ENCODE measurements at places on chromosomes 2 and 18.

- no peaks in the 10 kb centered on the region for H3K27me3 ChIP-seq
- no peak overlapping the region for H3K4me3 ChIP-seq
- no peaks in the 10 kb centered on the region for H3K36me3 ChIP-seq
- DNase-seq = no peak
These were observed 230.4 kb downstream of the KLHL29 start for GRCh38 chr2:23615216-23616020.

DNA sequence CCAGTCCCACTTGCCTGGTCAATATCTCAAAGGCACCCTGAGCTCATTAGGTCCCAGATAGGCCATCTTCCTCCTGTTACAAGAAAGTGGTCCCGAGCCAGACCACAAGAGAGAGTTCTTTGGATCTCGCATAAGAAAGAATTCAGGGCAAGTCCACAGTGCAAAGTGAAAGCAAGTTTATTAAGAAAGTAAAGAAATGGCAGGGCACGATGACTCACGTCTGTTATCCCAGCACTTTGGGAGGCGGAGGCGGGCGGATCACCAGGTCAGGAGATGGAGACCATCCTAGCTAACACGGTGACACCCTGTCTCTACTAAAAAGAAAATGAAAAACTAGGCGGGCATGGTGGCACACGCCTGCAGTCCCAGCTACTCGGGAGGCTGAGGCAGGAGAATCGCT lies 10.8 kb upstream of the SMAD7 start:
- H3K27ac ChIP-seq = no peak overlapping the region
- H3K27me3 ChIP-seq = no peaks in the 10 kb centered on the region
- no peak for DNase-seq
- H3K36me3 ChIP-seq = no peaks in the 10 kb centered on the region

DNA sequence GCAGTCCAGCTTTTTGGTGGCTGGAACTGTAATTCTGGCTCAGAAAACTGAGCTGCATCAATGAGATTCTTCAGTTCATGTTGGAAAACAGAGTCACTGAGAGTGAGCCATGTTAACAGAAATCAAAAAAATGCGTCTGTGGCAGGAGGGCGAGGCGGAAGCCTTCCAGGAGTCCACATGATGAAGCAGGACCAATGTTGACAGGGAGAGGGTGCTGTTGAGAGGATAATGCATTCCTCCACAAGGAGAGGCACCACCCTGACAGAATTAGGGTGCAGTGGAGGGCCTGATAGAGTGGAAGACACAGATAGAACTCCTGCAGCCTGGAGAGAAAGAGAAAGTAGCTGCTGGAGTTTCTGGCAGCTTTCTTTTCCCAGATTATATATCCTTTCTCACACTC lies 111.5 kb downstream of the MGAT5 start:
- H3K27me3 ChIP-seq = no peaks in the 10 kb centered on the region
- DNase-seq = no peak
- H3K4me3 ChIP-seq = no peak overlapping the region
- peaks cover 21% of the 10 kb centered on the region for H3K4me1 ChIP-seq
- peaks cover 7% of the 10 kb centered on the region for H3K36me3 ChIP-seq

- DNase-seq = no peak
- no peaks in the 10 kb centered on the region for H3K27me3 ChIP-seq
- no peak overlapping the region for H3K27ac ChIP-seq
- H3K36me3 ChIP-seq = peaks cover 10% of the 10 kb centered on the region
- no peak overlapping the region for H3K4me3 ChIP-seq
These were observed 84.3 kb downstream of the FANCL start for GRCh38 chr2:58156780-58157179.

DNA sequence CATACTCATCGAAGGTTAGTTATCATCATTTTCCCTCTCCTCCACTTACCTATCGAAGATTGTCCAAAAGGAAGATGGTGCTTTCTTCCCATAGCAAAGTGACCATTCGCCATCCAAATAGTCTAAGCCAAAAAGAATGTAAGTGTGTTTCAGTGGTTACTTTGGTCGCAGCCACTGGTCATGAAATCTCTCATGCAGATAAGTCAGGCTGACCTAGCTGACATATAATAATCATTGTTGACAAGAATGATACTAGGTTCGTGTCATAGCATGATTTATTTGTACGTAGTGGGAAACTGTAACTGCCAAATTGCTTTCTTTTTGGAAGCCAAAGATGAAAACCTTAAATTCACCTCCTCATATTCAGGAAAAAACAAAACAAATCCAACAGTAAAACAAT lies 89.6 kb upstream of the PMAIP1 start:
- H3K4me3 ChIP-seq = no peak overlapping the region
- H3K36me3 ChIP-seq = no peaks in the 10 kb centered on the region
- H3K27ac ChIP-seq = no peak overlapping the region
- no peaks in the 10 kb centered on the region for H3K27me3 ChIP-seq

DNA sequence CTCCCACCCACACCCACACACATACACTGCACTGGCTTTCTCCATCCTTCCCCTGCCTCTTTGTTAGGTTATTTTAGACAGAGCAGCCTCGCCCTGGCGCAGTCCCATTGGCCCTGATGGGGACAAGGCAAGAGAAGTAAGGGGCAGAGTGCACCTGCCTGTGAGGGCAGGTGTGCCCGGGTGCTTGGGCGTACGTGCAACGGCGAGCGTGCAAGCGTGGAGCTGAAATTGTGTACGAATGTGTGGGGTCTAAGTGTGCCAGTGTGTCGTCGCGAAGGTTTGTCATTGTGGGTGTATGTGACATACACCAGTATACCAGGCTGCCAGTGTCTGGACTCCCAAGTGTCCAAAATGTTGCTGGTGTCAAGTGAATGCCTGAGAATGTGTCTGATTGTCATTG lies 544 bp downstream of the LRATD1 start:
- no peak for DNase-seq
- no peak overlapping the region for H3K27ac ChIP-seq
- H3K27me3 ChIP-seq = peaks cover 13% of the 10 kb centered on the region

DNA sequence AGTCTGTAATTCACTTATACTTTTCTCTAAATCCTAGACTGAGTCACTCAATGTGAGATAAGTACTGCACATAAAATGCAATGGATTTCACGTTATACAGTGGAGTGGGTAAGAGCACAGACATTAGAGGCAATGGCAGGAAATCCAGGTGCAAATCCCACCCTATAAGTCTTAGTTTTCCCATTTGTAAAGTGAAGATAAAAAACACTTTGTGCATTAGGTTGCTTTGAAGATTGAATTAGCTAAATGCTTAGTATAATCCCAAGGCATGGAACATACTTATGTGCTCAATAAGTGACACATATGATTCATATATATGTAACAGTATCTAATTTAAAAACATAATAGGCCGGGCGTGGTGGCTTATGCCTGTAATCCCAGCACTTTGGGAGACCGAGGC lies 10.5 kb downstream of the ACTG2 start:
- no peaks in the 10 kb centered on the region for H3K27me3 ChIP-seq
- H3K4me1 ChIP-seq = no peaks in the 10 kb centered on the region
- H3K27ac ChIP-seq = no peak overlapping the region
- no peak for DNase-seq
- H3K36me3 ChIP-seq = no peaks in the 10 kb centered on the region
- H3K4me3 ChIP-seq = no peak overlapping the region

DNA sequence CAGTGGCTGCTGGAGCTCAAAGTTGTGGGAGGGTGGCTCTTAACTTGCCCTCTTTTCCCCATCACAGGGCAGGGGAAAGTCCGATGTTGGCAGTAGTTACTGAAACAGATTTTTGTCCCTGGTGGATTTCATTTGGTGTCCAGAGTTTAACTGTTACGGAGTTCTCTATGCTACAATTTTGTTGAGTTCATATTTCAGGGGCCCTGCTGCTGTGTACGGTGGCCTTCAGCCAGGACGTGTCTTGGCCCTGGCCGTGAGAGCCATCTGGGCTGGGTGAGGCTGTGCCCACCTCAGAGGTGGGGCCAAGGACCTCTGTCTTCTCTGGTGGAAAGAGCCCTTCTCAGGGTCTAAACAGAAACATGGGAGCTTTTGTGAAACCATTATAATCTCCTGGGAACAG lies 67.4 kb downstream of the SH3YL1 start:
- peaks cover 18% of the 10 kb centered on the region for H3K4me1 ChIP-seq
- H3K27ac ChIP-seq = no peak overlapping the region
- no peaks in the 10 kb centered on the region for H3K36me3 ChIP-seq
- no peak overlapping the region for H3K4me3 ChIP-seq

DNA sequence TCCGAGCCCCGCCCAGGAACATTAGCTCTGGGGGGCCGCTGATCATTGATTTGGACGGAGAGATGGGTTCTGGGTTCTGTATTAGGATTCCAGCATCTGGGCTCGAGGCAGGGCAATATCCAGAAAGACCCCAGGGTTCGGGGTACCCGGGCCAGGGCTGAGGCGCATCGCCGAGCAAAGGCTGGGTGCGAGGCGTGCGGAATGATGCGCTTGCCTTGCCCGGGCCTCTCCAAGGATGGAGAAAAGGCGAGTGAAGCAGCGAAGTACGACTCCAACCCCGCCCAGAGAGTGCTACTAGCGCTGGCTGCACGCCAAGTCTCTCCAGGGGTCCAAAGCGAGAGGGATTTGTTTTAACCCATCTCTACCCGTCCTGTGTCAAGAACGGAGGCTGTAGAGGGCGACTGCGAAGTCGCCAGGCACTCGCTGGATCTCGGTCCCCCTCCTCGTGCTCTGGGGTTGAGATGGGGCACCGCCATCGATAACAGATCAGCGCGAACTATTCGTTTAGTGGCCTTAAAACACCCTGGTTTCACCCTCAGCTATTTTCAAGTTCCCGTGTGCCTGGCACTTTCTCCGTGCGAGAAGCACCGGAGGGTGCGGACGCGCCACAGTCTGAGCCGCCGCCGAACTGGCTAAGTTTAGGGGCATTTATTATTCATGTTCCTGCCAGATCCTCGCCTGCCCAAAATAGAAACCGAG lies 1.9 kb downstream of the ADCYAP1 start:
- no peak overlapping the region for H3K27ac ChIP-seq
- no peaks in the 10 kb centered on the region for H3K36me3 ChIP-seq
- peaks cover 7% of the 10 kb centered on the region for H3K4me1 ChIP-seq
- peaks cover 50% of the 10 kb centered on the region for H3K27me3 ChIP-seq

DNA sequence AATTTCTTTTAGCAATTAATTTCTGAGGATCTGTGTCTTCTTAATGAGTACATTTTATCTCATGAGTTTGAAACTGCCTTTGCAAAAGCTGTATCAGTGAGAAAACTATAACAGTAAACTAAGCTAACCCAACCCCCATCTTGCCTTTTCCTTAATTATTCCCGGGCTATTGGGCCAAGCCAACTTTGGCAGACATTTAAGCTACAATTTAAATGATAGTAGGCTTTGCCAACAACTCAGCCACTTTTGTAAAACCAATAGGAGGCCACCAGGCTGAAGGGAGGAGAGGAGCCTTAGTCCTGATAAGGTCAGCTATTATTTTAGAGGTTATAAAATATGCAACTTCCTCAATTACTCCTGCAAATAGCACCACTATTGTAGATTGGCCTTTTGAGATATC lies 218.0 kb upstream of the KCNJ3 start:
- no peaks in the 10 kb centered on the region for H3K4me1 ChIP-seq
- H3K36me3 ChIP-seq = no peaks in the 10 kb centered on the region
- no peak for DNase-seq
- H3K4me3 ChIP-seq = no peak overlapping the region

DNA sequence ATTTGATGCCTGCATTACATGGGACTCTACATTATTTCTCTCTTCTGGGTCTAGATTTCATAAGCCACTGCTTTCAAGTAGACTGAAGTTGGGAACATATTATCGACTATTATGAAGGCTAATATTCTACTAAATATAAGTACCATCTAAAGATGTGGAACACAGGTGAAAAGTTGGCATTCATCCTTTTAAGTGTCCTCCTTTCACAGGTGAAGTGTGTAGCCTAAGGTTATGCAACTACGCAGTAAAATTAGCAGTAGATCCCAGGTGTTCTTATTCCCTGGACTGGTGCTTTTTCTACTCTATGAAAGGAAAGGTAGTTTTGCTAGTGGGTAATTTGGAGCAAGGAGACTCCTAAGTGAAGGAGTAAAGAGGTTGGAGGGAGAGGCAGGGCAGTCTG lies 88.2 kb upstream of the DPP10 start:
- H3K27ac ChIP-seq = no peak overlapping the region
- H3K4me1 ChIP-seq = no peaks in the 10 kb centered on the region
- DNase-seq = no peak
- H3K4me3 ChIP-seq = no peak overlapping the region

DNA sequence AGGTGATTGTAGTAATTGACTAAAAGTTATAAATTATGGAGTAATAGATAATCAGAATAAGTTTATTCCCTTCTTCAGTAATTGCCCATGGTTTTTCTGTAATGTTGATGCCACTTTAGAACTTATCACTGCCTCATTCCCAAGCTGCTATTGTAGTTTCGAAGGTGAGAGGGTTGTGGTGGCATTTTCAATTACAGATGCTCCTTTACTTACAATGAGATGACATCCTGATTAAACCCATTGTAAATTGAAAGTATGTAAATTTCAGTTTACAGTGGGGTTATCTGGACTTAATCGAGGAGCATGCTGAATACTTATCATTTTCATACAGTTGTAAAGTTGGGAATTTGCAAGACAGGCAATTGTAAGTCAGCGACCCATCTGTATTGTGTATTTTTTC lies 2.9 kb downstream of the NDUFV2 start:
- H3K4me3 ChIP-seq = peak overlapping the region; percentile 70
- peak overlapping the region; percentile 43 for H3K27ac ChIP-seq
- H3K4me1 ChIP-seq = peaks cover 69% of the 10 kb centered on the region
- H3K27me3 ChIP-seq = no peaks in the 10 kb centered on the region
- DNase-seq = no peak
- H3K36me3 ChIP-seq = no peaks in the 10 kb centered on the region

- H3K4me1 ChIP-seq = no peaks in the 10 kb centered on the region
- no peaks in the 10 kb centered on the region for H3K36me3 ChIP-seq
- DNase-seq = no peak
- no peak overlapping the region for H3K27ac ChIP-seq
These were observed 94.9 kb downstream of the AGAP1 start for GRCh38 chr2:235588750-235589149.

DNA sequence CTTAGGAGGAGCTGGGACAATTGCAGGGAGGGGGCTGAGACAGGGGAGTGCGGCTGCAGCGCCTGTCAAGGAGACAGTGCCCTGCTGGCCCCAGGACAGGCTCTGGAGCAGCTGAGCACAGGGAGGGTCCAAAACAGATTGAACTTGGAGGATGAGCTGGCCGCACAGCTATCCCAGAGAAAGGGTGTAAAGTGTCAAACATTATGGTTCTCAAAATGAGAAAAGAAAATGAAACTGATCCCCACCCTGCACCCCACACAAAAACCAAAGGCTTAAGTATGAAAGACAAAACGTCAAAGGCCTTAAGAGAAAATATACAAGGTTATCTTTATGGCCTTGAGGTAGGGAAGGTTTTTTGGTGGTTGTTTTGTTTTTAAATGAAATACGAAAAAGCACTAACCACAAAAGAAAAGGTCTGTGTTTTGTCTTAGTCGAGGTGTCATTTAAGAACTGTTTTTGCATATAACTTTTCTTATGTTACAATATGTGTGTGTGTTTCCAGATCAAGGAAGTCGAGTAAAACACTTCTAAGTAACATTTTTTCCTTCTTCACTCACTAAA lies 111.8 kb downstream of the HDAC4 start:
- peak overlapping the region; percentile 55 for H3K4me3 ChIP-seq
- peak overlapping the region; percentile 41 for H3K27ac ChIP-seq
- peaks cover 81% of the 10 kb centered on the region for H3K4me1 ChIP-seq
- no peaks in the 10 kb centered on the region for H3K27me3 ChIP-seq
- no peak for DNase-seq
